ENCODE measurements at places on chromosomes 5 and 9.

DNA sequence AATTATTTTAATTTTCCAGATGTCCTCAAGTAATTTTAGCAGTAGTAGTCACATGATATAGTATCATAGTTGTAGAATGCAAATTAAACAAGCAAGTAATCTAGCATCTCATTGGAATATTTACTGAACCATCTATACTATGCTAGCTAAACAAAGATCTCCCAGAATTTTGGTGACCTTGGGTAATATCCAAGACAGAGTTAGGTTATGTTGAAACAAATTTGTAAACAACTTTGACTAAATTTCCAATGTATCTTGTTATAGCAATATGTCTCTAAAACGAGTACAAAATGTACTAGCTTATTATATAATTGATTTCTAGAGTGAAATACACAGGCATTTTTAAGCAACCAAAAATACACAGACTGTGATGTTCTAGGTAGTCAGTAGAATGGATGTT is 41.5 kb downstream of the VCAN start:
- no peak for DNase-seq

GRCh38 chr5:80077051-80077714 is 42.0 kb downstream of the THBS4 start:
- DNase-seq = no peak

DNA sequence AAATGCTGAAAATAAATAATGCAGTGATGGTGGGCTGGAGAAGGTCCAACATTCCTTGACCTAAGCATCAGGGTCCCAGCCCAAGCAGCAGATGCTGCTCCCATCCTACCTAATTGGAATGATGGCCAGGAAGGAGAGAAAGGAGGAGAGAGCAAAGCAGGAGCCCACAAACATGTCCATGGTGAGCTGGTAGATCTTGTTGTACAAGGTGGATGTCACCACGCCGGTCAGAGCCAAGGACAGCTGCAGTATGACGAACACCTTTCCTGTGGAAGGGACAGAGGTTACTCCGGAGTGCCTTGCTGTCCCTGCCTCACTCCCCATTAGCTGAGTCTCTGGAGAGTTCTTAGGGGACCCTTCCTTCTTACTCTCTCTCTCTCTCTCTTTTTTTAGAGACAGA is 4.3 kb downstream of the SLC46A2 start:
- no peak for DNase-seq

GRCh38 chr9:21316032-21316842 is 11.1 kb upstream of the IFNA5 start:
- DNase-seq = no peak

DNA sequence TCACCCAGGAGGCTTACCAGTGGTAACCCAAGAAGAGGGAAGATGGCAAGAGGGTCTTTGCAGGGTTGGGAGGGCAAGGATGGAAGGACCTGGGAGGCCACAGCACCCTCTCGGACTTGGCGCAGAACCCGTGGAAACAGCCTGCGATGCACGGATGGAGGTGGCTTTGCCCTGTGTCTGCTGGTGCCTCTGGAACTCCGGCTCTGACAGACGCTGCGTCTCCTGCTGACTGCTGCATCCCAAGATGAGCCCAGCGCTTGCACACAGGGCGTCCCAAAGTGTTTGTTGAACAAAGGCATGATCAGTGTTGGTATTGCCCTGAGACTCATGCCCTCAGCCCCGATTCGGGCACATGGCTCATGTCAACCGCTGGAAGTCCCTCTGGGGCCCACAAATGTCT is 2.0 kb upstream of the RNU6ATAC start:
- DNase-seq = no peak

All from pancreas (tissue), 10 donors.